ENCODE measurements at places on chromosomes 6 and 20. TPM values are rescaled to one million over a fixed set of nuclear protein-coding genes. Genes with fewer than 3 reads are reported as not detected.

DNA sequence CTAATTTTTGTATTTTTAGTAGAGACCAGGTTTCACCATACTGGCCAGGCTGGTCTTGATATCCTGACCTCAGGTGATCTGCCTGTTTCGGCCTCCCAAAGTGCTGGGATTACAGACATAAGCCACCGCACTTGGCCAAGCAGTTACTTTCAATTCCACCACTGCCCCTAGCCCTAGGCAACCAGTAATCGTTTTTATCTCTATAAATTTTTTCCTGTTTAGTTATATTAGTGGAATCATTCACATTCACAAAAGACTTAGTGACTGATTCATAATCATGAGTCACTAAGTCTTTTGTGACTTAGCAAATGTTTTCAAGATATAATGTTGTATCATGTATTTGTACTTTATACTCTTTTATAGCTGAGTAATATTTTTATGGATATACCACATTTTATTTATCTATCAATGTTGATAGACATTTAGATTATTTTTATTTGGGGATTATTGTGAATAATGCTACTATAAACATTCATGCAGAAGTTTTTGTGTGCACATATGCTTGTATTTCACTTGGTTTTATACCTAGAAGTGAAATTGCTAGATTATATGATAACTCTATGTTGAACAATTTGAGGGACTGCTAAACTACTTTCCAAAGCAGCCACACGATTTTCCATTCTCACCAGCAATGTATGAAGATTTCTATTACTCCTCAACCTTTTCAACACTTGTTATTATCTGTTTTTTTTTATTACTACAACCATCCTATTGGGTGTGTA, 421.4 kb upstream of the ID4 start:
- no peak overlapping the region for H3K27ac ChIP-seq
- H3K27me3 ChIP-seq: no peaks in the 10 kb centered on the region
- H3K4me3 ChIP-seq: no peak overlapping the region
- H3K4me1 ChIP-seq: no peaks in the 10 kb centered on the region
- DNase-seq: no peak

DNA sequence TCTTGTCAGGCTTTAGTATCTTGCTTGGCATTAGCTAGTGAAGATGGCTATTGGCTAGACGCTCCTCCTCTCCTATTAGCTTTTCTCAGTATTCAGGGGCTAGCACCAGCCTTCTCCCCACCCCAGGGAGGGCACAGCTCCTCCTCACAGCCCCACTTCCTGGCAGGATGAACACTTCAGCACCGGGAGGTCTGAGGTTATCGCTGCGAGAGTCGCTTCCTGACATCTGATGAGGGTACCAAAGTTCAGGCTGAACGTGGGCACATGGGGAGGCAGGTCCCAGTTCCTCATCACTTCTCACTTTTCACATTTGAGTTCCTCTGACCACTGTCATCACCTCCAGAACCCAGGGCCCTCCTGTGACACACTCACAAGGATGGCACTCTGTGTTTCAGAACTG, 66.6 kb downstream of the LAMA4 start:
- no peaks in the 10 kb centered on the region for H3K27me3 ChIP-seq
- H3K36me3 ChIP-seq: peaks cover 8% of the 10 kb centered on the region
- DNase-seq: no peak
- no peak overlapping the region for H3K27ac ChIP-seq

DNA sequence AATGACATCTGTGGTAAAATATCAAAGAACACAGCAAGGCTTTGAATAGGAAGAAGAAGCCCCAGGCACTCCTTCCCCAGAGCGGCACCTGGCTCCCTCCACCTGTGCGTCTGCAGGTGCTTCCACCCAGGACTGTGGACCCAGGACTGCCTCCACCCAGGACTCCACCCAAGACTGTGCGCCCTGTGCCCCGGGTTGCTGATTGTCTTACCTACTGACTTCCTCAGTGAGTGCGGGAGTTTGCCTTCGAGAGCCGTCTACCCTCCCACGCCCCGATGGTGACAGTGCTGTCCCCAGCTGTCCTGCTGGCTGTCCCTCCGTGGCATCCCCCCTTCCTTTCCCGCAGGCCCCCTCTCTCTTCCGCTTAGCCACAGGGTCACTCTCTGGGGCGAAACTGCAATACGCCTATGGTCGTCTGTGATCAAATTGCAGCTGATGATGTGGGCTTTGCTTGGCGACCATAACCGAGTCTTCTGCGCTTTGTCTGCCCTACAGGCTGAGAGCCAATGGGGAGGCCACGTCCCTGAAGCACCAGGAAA, 52.1 kb downstream of the IRF4 start:
- no peaks in the 10 kb centered on the region for H3K4me1 ChIP-seq
- DNase-seq: no peak
- H3K27ac ChIP-seq: no peak overlapping the region
- H3K27me3 ChIP-seq: peaks cover 4% of the 10 kb centered on the region

DNA sequence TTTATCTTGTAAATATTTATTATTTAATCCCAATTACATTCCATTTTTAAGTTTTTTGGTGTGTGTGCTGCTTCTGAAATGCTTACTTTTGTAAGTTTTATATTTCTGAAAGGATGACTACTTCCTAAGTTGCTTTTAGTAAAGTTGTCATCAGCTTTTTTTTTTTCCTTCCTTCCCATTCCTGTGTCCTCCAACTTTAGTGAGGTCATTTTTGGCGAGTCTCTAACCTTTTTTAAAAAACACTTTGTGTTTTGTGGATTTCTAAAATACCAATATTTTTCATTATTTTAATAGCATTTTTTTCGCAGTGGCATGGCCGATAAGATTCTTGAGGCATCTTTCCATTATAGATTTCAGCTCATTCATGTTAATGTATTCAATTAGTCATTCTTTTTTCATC, 30.9 kb downstream of the FIG4 start:
- peaks cover 16% of the 10 kb centered on the region for H3K36me3 ChIP-seq
- no peaks in the 10 kb centered on the region for H3K4me1 ChIP-seq
- no peaks in the 10 kb centered on the region for H3K27me3 ChIP-seq
- H3K4me3 ChIP-seq: no peak overlapping the region

DNA sequence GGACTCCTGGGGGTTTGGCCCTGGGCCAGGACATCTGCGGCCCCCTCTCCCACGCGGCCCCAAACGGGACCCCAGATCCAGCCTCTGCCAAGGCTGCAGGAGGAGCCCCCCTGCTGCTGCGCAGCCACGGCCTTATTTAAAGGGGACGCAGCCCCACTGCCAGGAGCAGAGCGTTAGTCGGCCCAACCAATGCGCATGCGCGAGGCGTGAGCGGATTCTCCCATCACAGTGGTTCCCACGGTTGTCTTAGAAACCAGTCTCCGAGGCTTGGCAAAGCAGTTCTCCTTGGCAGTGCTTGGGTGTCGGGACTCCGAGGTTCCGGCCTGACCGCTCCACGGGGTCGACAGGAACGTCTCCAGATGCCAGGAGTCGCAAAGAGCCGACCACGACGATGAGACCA, 288.3 kb upstream of the ZNF337 start:
- H3K27me3 ChIP-seq: no peaks in the 10 kb centered on the region
- peaks cover 2% of the 10 kb centered on the region for H3K36me3 ChIP-seq
- H3K4me1 ChIP-seq: no peaks in the 10 kb centered on the region
- no peak overlapping the region for H3K4me3 ChIP-seq
- DNase-seq: no peak

DNA sequence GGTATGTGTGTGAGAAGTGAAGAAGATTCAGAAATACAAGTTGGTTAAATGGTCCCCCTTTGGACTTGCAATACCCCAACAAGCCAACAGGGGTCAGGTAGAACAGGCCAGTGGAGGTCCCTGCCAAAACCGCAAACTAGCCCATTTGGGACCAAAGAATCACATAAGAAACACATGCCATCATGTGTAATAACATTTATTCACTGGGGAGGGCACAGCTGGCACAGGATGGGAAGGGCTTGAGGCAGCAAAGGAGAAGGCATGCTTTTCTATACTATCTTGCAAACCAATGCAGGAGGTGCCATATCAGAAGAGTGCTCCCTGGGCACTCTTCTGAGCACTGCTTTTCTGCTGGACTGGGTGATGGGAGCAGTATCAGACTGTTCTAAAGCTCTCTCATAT, 116.1 kb upstream of the TRAF3IP2 start:
- peaks cover 30% of the 10 kb centered on the region for H3K36me3 ChIP-seq
- no peak for DNase-seq
- no peak overlapping the region for H3K27ac ChIP-seq
- no peak overlapping the region for H3K4me3 ChIP-seq
- no peaks in the 10 kb centered on the region for H3K27me3 ChIP-seq

DNA sequence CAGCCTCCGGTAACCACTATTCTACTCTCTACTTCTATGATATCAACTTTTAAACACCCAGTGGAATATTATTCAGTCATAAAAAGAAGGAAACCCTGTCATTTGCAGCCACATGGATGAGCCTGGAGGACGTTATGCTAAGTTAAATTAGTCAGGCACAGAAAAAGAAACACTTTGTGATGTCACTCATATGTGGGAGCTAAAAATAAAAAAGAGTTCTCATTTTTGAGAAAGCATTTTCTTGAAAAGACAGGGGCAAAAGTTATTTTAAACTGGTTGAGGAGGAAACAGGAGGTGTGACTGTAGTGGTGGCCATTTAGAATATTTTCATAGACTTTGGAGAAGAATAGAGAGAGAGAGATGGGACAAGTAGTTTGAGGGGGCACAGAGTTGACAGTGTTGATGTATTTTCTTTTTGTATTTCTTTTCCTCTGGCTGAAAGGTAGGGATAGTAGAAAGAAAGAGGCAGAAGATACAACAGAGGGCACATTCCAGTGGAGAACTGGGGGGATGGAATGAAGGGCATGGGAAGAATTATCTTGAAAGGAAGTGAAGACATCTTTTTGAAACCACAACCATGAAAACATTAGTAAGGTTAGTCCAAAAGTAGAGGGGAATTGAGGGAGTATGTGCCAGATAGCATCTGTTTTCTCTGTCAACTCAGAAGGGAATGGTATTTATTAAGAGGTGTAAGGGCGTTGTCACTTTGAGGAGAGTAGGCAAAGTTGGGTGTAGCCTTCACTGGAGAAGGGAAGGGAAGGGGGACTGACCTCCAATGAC, 181.3 kb upstream of the GMDS start:
- no peaks in the 10 kb centered on the region for H3K36me3 ChIP-seq
- no peaks in the 10 kb centered on the region for H3K4me1 ChIP-seq
- no peak overlapping the region for H3K4me3 ChIP-seq

DNA sequence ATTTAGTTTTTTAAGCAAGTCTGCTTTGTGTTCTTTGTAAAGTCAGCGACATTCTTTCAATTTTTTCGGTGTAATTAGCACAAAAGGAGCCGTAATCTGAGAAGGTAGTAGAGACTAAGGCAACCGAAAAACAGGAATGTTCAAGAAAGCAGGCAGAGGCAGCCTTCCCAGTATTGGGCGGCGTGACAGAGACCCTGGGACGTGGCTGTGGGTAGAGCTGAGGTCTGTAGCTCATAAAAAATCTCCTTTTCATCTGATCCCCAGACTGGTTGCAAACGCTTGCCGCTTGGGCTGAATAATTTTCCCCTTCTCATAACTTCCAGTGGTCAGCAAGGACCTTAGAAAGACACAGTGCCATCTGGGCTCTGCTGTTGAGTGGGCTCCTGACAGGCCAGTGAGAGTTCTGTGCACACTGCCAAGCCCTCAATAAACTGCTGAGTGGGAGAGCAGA, 30.8 kb downstream of the GNAS start:
- H3K27me3 ChIP-seq: no peaks in the 10 kb centered on the region
- DNase-seq: no peak
- peaks cover 39% of the 10 kb centered on the region for H3K4me1 ChIP-seq

DNA sequence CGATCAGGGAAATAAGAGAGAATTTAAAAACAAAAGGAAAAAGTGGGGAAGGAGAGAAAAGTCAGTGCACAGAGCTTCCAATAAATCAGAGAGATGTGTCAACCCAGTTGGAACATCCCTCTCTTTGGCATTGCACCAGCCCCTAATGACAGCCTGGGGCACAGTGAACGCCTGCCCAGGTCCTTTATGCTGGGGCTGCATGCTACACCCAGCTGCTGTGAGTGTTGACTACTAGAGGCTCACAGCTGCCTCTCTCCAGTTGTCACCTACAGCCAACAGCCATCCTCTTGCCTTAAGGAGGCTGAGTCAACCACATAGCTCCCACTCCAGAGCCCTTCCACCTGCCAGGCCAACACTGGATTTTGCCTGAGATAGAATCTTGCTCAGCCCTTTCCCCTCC, 19.0 kb downstream of the OR2H2 start:
- no peak for DNase-seq
- H3K4me3 ChIP-seq: no peak overlapping the region
- peaks cover 25% of the 10 kb centered on the region for H3K4me1 ChIP-seq

DNA sequence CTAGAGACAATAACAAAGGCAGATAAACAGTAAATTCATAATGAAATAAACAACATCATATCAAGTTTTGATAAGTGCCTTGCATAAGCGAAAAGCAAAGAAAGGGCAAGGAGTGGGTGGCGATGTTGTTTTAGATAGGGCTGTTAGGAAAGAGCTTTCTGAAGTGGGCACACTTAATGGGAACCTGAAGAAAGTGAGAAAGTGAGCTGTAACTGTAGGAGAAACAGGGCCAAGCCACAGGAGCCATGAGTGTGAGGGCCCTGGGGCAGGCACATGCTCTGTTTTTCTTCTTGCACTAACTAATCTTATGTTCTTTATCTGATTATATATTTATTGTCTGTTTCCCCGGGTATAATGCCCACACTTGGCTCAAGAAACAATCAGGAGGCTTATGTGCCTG, 193.4 kb upstream of the SUPT3H start:
- H3K4me1 ChIP-seq: peaks cover 29% of the 10 kb centered on the region
- no peaks in the 10 kb centered on the region for H3K36me3 ChIP-seq

- H3K27ac ChIP-seq: peak overlapping the region; percentile 88
- peaks cover 57% of the 10 kb centered on the region for H3K4me1 ChIP-seq
- H3K4me3 ChIP-seq: peak overlapping the region; percentile 98
- DNase-seq: peak; percentile 37
- peaks cover 3% of the 10 kb centered on the region for H3K27me3 ChIP-seq
Measured at GRCh38 chr6:19838442-19839236, 1.5 kb downstream of the ID4 start.

- H3K4me1 ChIP-seq: no peaks in the 10 kb centered on the region
- DNase-seq: no peak
- H3K4me3 ChIP-seq: no peak overlapping the region
- no peaks in the 10 kb centered on the region for H3K36me3 ChIP-seq
- H3K27ac ChIP-seq: no peak overlapping the region
Measured at GRCh38 chr20:13670160-13670559, 31.4 kb upstream of the TASP1 start.

PRICKLE4 gene
- 4.1 TPM for total RNA-seq

NKX2-2 gene
- total RNA-seq: not detected

PLA2G7 gene
- total RNA-seq: 0.26 TPM

BMP7 gene
- 14.5 TPM for total RNA-seq

DEFB123 gene
- not detected for total RNA-seq

HAO1 gene
- total RNA-seq: not detected

RHAG gene
- total RNA-seq: not detected

HSPA1L gene
- 1.5 TPM for total RNA-seq

PRDM13 gene
- 0.14 TPM for total RNA-seq

LGSN gene
- total RNA-seq: not detected

UBR2 gene
- total RNA-seq: 22.4 TPM

C6orf58 gene
- 0.82 TPM for total RNA-seq

Measured in neural crest cell (in vitro differentiated cells).